Skeletal muscle cell (primary cell): ENCODE measurements at places on chromosomes 6 and 20.
A peak's percentile ranks its signal among the peaks of the same experiment; 100 is the strongest.

- no peak for DNase-seq
These were observed 28.9 kb upstream of the RALGAPA2 start for GRCh38 chr20:20741087-20742045.

DNA sequence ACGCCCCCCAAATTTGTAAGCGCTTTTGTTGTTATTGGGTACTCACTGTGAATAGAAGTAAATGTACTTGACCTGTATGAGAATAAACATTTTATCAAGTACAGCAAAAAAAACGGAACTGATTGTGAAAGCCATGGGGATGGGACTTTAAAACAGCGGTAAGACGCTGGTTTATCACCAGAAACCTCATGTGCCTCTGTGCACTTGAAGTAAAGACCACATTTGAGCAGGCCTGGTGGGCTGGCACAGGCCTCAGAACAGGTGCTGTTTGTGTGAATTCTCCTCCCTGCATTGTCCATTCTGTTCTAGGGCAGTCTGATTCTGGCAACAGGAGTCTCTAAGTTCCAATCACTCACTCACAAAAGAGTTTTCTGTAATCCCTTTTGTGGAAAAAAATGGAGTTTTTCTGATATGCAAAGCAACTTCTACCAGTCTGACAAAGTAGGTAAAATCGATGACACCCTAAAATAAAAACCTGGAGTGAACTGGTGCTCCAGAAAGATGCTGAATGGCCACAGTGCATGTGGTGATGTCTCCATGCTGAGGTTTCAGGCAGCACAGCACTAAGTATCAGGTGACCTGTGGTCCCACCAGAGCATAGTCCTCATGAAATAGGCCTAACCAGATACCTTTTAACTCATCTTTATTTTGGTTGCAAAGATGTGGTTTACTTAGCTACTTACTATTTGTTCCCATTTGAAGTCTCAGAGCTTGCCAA lies 53.9 kb downstream of the STX7 start:
- DNase-seq = no peak

- no peak for DNase-seq
These were observed 42.5 kb downstream of the SLC24A3 start for GRCh38 chr20:19254956-19255355.

- DNase-seq = peak; percentile 51
These were observed 116.7 kb downstream of the SIM1 start for GRCh38 chr6:100347901-100348550.

- DNase-seq = no peak
These were observed 491.3 kb downstream of the MAFB start for GRCh38 chr20:40197691-40198090.

DNA sequence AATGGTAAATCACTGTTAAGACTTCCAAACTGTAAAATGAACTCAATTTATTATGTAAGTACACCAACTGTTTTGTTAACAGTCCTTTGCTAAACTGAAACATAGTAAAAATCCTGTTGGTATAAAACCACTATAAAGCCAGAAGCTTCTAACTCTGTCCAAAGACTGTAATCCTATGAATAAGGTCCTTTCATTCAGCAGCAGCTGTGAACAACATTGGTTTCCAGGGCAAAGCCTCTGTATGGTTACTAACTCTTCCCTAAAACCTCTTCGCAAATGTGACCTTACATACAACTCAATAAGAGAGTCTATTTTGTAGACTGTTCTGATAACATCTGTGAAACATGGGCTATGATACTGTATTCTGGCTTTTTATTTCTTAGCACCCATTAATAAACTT lies 40.1 kb downstream of the NUP153 start:
- DNase-seq = no peak

- no peak for DNase-seq
These were observed 284.6 kb upstream of the ID4 start for GRCh38 chr6:19552588-19552987.

GRCh38 chr6:158815379-158815724 lies 3.8 kb downstream of the EZR start:
- no peak for DNase-seq

GRCh38 chr20:19714579-19714840 lies 43.5 kb upstream of the RIN2 start:
- no peak for DNase-seq

- DNase-seq = peak; percentile 85
These were observed 12.2 kb upstream of the AKIRIN2 start for GRCh38 chr6:87714093-87714842.

GRCh38 chr6:15400572-15401004 lies 154.7 kb downstream of the JARID2 start:
- no peak for DNase-seq

- no peak for DNase-seq
These were observed 18.9 kb downstream of the BCAS4 start for GRCh38 chr20:50813801-50814200.

DNA sequence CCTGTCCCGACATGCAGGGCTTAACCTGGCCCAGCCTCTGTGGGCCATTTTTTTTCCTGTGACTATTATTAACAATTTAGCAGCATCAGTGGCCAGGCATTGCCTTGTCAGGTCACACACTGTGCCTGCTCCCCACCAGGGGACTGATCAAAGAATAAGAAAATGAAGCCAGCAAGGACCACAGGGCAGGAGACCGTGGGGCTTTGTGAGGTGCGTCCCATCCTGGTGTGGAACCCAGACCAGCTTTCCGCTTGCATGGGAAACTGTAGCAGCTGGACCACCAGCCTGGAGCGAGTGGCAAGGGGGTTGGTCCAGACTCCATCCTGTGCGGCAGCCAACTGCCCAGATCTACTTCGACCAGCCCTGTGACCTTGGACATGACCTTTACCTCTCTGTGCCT lies 218.3 kb downstream of the ANKRD60 start:
- DNase-seq = no peak

- DNase-seq = no peak
These were observed 113.1 kb downstream of the TIAM2 start for GRCh38 chr6:155108070-155108820.

DNA sequence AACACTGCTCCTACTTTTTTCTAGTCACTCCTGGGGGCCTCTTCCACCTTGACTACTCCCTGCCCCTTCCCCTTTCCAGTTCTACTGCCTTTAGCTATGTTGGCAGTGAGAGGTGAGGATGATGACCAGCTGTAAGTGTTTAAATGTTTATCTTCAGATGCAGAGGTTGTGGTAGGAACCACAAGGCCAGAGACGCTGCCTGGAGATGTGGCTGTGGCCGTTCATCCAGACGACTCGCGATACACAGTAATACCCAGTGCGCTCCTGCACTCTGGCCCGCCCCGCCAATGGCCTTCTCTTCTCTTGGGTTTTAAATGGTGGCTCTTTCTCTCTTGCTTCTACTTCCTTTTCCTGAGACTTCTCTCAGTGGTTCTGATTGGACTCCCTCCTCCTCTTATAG lies 4.6 kb downstream of the VARS2 start:
- no peak for DNase-seq

DNA sequence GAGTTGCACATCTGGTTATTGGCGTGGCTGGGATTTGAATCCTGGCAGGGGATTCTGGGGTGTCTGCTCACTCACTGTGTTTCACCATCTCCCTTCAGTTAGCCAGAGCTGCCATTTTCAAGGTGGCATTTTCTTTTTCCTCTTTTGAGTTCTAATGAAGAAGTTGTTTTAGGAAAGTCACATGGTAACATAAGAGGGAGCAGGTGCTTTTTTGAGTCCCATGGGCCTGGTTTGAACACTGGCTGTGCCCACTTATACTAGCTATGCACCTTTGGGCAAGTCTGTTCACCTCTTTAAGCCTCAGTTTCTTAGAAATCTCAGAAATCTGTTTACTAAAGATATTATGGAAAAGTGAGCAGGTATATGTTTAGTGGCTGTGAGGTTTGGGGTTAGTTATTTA lies 39.6 kb downstream of the ANKS1A start:
- no peak for DNase-seq

- peak; percentile 22 for DNase-seq
These were observed 203.0 kb downstream of the FARS2 start for GRCh38 chr6:5464099-5464885.

DNA sequence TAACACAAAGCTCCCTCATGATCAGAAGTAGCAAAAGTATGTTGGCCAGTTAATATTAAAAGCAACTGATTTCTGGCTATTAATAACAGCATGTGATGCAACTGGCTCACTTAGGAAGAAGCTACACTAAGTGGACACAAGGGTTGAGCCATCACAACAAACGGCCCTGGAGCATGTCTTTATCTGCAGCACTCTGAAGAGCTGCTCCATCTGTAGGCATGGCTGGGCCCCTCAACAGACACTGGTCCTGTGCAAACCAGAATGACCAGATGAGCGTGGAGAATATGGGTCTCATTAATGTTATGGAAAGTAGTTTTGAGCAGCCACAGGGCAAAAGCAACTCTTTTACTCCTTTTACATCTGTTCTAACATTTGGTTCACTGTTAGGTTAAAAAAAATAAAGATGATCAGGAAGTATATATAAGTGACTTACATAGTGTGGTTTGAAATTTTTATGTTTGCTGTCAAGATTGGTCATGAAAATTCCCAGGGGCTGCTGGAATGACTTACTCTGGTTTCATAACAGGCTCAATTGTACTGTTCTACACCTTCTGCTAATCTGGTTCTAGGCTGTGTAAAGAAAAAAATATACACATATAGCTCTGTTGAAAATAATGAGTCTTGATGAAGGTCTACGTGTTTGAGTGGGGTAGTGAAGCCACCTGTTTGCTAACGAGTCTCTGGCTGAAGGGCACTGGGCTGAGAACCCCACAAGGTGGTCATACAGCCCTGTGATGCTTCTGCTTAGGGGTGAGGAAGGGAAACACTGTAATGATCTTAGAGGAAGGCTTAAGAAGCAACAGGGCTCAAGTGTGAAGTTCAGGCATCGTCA lies 58.1 kb downstream of the INSM1 start:
- no peak for DNase-seq

- DNase-seq = no peak
These were observed 14.7 kb upstream of the PXDC1 start for GRCh38 chr6:3766214-3766613.

DNA sequence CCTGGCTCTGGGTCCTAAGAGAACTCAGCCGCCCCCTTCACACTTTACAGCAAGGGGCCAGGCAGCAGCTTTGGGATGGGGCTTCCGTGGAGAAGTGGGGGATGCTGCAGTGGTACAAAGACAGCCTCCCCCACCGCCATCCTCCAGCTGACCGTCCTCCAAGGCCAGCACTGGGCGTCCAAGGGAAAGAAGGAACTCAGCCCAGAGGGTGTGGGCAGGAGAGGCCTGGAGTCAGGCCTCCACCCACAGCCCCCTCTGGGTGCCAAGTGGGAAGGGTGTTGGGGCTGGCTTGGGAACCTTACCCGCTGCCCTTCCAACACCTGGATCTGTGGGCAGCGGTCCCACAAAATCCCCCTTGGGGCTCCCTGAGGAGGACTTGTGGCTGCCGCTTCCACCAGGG lies 13.1 kb downstream of the STMN3 start:
- no peak for DNase-seq

GRCh38 chr6:54308289-54308985 lies at the start of gene TINAG:
Gene TINAG (plus strand): TSS chr6:54308441. CDS start chr6:54308551, 110 bp downstream.
- DNase-seq = no peak

DNA sequence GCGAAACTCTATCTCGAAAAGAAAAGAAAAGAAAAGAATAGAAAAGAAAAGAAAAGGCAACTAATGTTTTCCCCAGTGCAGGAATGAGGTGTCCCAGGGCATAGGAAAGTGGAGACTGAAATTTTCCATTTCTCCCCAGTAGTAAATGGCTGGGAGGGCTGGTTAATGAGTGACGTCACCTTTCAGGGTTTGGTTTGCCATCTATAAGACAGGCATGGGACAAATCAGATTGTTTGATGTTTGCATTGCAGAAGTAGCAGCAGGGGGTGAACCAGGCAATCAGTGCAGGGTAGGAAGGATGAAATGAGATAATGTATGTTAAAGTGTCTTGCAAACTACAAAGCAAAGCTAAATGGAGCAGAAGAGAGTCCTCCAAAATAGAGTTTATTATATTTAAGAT lies 533.4 kb downstream of the PKHD1 start:
- no peak for DNase-seq

DNA sequence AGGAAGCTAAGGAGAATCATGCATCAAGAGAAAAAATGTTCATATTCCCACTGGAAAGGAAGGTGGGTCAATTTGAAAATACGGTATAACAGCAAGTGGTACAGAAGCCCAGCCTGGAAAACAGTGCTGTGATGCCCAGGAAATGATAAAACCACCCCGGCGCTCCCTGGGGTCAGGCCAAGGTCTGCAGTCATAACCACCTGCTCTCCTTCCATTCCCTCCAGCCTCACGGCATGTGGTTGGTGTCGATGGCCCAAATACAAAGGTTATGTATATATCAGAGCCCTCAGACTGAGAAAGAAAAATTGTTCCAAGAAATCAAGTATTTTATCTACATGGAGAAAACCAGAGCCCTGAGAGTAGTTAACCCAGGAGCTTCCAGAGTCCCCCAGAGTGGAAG lies 208.1 kb upstream of the CDYL start:
- DNase-seq = no peak

- DNase-seq = no peak
These were observed 20.0 kb downstream of the CCN2 start for GRCh38 chr6:131931063-131931750.

DNA sequence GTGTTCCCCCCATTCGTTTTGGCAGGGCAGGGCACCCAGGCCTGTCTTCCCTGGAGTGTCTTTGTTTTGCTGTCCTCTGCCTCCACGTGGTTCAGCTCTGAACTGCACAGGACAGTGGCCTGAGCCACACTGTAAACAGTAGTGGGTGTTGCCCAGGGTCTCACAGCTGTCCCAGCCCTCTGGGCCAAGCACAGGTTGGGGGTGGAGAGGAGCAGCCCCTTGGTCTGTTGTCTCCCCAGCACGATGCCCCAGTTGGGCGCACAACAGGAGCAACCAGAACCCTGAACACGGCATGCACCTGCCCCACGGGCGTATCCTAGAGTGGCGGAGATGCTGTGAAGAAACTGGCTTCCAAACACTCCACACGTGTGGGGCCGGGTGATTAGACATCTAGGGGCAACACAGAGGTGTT lies 14.4 kb downstream of the CCDC167 start:
- no peak for DNase-seq

GRCh38 chr6:118186672-118187567 lies 279.9 kb downstream of the SLC35F1 start:
- DNase-seq = no peak

DNA sequence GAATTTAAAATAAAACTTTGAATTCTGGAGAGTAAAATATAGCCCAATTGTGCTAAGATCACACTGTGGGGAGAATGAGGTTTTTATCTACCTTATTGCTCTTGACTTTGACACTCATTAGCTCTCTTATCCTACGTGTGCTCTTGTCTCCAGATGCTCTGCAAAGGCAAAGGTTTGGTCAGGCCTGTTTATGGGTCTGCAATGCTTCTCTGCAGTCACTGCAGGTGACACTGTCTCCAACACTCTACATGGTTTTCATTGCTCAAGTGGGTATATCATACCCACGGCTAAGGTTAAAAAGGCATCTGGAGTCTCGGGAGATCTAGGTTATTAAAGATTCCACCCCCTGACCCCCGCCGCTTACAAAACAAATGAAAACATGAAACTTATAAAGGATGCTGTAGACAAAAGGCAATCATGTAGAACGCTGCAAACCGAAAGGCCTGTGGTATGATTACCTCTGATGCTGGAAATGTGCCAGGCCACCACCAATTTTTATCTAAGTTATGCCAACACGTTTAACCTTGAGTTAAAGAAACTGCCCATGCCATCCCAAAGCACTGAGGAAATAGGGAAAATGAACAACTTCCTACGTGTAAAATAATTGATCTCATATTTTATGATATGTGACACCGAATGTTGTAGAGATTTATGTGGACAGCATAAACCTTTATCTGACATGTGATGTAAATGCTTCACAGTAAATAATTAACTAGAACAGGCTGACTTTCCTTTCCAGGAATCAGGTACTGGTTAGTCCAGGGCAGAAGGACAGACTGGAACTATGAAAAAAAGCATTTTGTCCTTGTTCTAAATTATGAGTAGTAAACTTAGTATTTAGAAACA lies 238.2 kb upstream of the NOX3 start:
- DNase-seq = no peak

- no peak for DNase-seq
These were observed 5.6 kb upstream of the CFB start for GRCh38 chr6:31940256-31940664.
